Inflammatory macrophage (primary cell): ENCODE measurements at places on chromosomes 12 and 14.

DNA sequence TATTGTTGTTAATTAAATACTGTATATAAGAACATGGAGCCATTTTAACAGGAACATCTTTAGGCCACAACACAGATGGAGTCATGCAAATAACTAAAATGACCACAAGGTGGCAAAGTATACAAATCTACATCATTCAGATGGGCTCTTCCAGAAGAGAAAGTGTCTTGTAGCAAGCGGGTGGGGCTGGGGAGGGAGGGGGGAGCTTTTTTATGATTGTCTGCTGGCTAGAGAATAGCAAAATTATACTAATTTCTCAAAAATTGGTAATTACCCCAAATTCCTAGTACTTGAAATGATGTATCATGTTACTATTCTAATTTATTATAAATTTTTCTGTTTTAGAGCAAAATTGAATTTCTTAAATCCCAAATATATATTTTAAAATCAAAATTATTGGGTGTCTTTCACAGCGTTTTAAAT lies 378.7 kb downstream of the PRKD1 start:
- peak; percentile 47 for DNase-seq

DNA sequence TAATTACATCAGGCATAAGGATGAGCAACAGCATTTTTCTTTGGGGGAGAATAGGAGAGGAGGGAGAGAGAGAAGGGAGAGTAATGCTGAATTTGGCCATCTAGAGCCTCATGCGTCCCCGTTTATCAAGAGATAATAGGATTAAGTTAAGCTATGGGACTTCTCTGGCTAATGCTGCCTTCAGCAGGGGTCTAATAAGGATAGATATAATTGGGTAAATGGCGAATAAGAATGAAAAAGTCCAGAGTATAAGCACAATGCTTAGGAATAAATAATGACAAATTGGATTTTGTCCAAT lies 470.0 kb downstream of the EGLN3 start:
- no peak for DNase-seq

DNA sequence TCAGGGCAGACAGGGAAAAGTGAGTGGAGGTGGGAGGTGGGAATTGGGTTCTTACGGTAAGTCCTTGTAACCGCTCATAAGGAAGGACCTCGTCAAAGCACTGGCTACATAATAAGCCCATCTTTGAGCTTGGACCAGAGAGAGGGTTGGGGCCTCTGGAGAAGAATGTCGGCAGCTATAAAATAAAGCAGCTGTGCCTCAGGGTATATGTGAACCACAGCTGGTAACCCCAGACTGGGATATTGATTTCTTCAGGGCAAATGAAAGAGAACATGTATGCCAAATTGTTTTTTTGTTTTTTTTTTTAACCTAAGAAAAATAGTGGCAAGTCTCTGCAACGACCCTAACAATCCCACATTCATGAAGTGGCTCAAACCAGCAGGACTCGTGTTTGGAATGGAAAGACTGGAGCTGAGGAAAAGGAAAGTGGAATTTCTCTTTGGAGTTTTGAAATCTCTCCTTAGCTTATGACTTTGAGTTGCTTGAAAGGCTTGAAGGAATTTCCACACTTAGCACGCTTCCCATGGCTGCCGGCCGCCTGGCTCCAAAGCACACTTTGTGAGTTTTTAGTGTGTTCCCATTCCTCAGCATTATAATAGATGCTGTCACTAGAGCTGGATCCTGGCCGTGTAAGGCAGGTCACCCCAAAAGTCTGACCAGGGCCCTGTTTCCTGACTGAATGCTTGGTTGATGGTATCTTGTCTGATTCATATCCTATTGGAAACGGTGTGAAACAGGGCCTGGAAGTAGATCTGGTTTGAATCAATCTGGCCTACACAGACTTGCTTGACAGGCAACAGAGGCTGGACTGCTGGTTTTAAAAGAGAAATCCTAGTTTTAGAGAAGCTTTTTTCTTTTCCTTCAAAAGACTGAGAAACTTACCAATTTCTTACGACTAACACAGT lies 244.7 kb downstream of the MSRB3 start:
- no peak for DNase-seq

DNA sequence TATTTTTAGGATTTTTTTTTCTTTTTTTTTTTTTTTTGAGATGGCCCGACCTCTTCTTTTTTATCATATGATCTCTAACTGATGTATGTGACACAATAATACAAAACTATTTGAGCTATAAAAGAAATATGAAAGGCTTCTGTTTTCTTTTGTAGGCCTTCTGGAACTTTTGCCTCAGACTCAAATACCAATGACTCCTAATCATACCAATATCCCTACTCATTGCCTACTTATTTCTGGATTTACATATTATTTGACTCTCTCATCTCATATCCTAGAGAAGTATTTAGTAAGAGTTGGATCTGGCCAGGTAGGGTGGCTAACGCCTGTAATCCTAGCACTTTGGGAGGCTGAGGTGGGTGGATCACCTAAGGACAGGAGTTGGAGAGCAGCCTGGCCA lies 12.7 kb upstream of the WDR89 start:
- DNase-seq = no peak

DNA sequence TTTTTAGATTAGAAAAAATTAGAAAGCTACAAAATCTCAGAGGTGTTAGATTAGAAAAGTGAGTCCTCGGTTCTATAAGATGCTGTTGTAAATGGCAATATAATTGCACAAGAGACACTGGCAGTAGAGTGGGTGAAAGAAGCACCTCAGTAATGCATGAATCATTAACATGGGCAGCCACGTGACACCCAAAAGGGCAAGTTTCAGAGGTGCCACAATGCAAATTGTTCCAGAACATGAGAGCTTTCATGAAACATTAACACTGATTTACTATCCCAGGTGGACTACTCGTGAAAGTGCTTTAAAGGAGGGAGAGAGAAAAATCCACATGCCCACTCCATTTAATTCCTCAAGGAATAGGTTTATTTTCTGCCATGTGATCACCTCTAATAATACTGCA lies 108.4 kb downstream of the PTPRR start:
- no peak for DNase-seq

DNA sequence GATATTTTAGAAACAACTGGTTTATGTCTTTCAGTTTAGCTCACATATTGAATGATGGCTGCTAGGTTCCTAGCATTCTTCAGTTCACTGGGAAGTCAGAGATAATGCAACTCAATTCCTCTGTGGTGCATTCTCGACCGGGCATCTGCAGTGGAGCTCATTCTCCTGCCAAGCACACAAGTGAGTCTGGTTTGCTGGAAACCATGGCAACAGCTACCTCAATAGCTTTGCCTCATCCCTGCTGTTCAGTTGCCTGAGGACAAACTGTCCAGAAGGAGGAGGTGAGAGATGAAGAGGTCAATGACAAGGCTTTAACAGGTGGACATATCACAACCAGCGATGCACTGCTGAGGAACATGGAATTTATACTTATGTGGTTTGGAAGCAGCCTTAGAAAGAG lies 816.9 kb downstream of the AACS start:
- DNase-seq = no peak

DNA sequence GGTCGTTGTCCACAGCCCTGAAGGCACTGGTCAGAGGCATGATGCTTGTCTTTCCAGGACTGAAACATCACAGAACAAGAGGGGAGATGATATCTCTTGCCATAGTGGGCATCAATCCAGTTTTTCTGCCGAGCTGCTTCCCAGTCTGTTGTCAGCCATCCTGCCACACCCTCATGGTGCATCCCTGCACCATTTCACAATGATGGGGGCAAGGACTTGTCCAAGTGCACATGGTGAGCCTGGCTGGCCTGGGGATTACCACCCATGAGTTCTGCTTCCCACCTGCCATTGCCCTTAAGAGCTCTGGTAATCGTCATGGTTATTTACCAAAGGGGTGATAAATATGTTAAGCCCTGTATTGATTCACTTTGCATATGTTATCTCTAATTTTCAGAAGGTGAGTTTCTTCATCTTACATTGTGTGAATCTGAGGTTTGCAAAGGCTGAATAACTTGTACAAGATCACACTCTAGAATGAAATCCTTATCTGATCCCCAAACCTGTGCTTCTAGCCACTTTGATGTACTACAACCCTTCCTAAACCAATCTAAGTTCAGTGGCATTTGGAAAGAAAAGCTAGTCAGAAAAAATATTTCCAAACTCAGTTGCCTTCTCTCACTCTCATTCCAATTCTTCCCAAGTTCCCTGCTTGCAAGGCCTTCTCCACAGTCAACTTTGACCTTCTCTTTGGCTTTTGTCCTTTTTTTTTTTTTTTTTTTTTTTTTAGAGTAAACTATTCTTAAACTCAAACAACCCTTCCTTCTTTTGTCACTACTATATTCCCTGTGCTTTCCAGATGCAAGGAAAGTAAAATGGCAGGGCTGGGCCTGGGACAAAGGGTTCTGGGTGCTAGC lies 2.3 kb downstream of the AVIL start:
- DNase-seq = no peak

DNA sequence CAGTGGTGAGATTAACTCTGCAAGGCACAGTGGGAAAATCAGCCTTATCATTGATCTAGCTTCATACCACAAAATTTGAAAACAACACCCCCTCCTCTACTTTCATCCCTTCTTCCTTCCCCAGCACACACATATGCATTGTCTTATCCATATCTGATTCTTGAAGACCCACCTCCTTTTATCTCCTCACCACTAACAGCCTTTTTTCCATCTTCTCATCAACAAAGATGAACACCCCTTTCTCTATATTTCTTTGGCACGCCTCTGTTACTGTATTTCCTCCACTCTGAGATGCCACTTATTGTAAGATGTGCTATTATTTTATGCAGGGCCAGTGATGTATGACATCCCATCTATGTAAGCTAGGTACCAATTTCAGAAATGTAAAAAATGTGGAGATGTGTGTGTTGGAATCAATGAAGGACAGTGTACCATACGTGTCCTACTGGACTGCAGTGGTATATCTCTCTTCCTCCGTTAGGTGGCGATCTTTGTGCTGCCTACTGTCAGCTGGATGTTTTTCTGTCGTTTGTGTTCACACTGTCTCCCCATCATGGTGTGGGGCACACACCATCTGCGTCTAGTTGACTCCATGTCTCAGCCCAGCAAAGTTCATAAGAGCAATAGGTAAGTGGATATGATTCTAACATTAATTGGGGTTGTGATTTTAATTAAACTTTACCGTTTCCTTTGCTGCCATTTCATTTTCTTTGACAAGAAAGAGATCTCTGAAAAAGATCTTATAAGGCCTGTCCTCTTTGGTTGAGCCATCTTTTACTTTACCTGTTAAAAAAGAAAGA lies 24.0 kb downstream of the CCDC38 start:
- peak; percentile 63 for DNase-seq

- no peak for DNase-seq
Measured at GRCh38 chr12:127041985-127042625, 1224.9 kb upstream of the TMEM132C start.

GRCh38 chr12:56522411-56523193 lies 982 bp downstream of the RBMS2 start:
- DNase-seq = no peak

DNA sequence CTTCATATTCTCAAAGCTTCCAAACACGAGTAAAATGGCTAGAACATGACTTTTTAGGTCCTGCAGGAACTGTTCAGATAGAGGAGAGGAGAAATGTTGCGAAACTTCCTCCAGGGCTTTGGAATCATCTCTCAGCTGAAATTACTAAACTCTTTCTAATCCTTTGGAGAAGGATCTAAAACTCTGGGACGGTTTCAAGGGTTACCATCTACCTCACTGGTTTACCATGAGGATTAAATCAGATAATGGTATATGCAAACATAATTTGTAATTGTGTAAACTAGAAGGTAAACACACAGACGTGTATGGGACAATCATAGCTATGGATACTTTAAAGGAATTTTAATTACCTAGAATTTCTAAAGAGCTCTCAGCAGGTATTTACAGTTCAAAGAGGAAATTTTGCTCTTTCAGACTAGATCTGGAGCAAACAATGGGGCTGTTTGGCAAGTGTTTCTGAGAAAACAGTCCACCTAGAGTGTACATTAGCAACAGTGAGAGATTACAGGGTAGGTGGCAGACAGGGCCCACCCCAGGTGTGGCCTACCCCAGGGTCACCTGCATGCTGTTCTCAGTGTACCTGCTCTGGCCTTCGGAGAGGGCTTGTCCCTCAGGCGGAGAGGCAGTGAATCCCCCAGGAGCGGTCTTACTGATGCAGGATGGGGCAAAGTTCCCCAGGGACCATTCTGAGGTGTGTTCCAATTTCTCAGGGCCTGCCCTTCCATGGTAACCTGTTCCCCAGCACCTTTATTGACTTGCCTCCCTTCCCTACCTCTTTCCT lies 124.7 kb upstream of the MAX start:
- no peak for DNase-seq

- no peak for DNase-seq
Measured at GRCh38 chr12:68428724-68429501, 96.8 kb upstream of the MDM1 start.

- DNase-seq = no peak
Measured at GRCh38 chr12:19338405-19338804, 100.9 kb upstream of the AEBP2 start.

DNA sequence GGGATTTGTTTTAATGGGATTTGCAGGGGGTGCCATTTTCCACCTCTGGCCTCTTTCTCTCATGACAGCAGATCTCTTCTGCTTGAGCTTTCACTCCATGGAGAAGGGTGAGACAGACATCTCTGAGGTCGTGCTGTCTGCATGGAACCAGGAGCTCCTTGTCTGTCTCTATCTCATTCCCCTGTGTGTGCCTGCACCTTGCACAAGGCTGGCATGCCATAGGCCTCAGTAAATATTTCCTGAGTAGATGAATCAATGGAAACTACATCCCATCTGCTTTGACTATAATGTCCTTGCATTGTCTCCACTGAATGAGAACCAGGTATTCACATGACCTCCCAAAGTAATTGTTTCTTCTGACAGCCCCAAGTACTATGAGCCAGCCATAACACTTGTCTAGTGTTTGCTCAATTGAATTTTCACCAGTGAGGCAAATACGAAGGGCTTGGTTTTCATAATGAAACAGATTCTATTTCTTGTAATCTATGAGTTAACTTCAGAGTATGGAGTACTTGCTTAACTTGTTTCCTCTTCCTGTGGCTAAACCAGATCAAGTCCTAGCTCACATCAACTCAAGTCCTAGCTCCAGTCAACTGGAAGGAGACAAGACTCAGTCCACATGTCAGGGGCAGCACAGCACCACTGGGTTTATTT lies 32.3 kb downstream of the KCNK13 start:
- DNase-seq = peak; percentile 76

DNA sequence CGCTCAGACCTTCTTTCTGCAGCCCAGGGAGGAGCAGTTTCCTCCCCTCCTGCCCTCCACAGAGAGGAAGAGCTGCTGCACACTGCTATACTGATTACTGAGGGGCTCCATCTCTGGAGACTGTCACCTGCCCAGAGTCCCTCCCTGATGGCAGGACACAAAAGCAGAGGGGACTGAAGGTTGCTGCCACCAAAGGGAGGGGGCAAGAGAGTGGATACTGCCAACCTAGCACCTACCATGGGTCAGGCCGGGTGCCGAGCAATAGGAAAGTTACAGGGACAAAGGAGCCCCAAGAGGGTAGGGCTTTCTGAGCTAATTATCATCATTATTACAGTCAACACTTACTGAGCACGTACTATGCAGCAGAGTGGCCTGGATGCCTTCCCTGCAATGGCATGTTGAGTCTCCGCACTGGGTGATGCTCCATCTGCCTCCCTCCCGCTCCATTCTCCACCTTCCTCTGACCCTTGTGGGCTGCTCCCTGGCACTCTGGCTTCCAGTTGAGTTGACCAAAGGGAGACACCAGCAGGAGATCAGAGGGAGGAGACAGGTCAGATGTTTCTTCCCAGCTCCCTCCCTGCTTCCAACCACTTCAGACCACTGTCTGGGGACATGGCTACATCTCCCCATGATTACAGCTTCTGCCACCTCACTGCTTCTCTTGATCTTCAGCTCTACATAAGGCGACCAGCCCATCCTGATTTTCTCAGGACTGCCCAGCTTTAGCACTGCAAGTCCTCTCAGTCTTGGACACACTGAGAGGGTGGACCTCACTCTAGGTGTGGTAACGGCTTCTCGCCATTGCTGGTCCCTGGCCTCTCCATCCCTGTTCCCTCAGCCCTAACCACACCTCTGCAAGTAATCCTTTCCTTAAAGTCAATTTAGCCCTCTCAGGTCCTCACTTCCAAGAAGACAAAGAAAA lies 2.6 kb upstream of the KRT79 start:
- DNase-seq = no peak
